H7 (cell line): ENCODE measurements at places on chromosomes 5 and 9.

GRCh38 chr9:106796771-106797170 lies 66.2 kb upstream of the ZNF462 start:
- DNase-seq: no peak

GRCh38 chr5:125558466-125558865 lies 812.0 kb upstream of the ZNF608 start:
- DNase-seq: no peak

- DNase-seq: peak; percentile 100
These were observed at the start of gene GFPT2 for GRCh38 chr5:180353048-180353979. Gene GFPT2 (minus strand): TSS chr5:180353336. CDS start chr5:180353217, 119 bp downstream.

GRCh38 chr5:43007246-43007910 lies 32.7 kb downstream of the ANXA2R start:
- peak; percentile 78 for DNase-seq

DNA sequence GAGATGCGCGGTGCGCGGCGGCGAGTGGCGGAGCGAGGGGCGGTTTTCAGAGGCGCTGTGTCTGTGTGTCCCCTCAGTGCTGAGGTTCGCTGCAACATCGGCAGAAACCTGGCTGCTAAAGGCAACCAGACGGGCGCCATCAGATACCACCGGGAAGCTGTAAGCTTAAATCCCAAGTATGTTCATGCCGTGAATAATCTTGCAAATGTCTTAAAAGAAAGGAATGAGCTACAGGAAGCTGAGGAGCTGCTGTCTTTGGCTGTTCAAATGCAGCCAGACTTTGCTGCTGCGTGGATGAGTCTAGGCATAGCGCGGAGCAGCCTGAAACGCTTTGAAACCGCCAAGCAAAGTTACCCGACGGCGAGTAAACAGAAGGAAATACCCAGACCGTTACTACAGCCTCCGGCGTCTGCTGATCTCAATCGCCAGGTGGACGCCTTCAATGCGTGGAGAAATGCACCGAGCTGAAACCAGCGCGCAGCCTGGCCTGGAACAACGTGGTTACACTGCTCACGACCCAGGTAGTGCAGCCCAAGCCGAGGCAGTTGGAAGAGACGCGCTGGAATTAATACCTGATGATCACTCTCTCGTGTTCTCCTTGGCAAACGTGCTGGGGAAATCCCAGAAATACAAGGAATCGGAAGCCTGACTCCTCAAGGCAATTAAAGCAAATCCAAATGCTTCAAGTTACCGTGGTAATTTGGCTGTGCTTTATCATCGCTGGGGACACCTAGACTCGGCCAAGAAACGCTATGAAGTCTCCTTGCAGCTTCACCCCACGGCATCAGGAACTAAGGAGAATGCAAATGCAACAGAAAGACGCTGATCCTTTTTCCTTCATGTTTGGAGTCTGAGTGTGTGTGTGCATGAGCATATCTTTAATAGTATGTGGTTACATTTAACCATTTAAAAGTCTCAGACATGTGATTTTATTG lies 15.9 kb downstream of the OR2V1 start:
- peak; percentile 74 for DNase-seq

DNA sequence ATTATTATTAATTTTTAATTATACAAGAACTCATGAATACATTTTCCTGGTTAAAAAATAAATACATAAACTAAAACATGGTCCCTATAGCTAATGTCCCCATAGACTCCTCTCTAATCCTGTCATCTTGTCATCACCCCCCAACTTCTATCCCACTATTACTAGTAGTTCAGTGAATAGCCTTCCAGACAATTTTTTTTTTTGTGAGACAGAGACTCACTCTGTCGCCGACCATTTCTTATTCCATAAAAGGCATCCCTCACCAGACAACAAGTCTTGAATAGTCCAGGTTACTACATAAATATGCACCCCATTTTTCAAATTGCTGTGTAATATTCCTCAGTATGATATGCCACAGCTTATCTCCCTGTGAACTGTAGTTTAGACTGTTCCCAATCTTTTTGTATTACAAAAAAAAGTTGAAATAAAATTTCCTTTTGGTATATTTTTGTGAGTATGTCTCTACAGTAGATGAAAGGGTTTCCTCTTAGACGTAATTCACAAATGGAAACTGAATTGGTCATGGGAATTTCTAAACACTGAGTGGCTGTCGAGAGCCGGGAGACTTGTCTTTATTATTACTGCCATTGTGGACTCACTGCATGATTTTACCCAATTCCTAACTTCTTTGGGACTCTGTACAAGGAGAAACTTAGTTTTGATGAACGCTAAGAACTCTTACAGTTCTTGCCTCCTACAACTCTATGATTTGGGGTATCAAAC lies 6.4 kb upstream of the ABLIM3 start:
- DNase-seq: no peak

- no peak for DNase-seq
These were observed 15.1 kb downstream of the GRAMD2B start for GRCh38 chr5:126438267-126438666.

GRCh38 chr5:107248066-107248695 lies 422.6 kb downstream of the EFNA5 start:
- peak; percentile 48 for DNase-seq

DNA sequence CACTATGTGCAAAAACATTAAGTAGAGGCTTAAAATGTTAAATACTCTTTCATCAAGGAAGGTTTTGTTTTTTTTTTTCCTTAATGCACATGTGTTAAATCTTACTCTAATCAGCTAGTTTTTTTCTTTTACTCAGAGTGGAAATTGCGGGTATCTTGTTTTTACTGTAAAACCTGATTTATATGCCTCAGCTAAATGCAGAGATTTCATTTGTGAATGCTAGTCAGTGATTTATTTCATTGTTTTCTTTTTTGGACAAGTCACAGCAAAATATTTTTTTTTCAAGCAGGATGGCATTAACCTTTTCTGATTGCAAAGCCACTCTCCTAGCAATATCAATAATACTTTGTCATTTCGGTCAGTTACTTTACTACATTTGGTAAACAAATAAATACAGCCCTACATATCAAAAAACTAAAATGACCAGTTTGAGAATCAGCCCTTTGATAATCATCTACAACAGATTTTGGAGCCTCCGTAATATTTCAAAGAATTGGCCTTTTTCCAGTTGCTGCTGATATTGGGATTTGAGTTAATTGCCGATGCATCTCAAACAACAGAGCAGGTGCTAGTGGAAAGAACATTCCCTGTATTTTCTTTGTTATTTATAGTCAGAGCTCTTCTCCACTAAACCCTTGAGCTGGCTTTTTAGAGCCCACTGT lies 579.2 kb upstream of the ZNF608 start:
- DNase-seq: no peak

DNA sequence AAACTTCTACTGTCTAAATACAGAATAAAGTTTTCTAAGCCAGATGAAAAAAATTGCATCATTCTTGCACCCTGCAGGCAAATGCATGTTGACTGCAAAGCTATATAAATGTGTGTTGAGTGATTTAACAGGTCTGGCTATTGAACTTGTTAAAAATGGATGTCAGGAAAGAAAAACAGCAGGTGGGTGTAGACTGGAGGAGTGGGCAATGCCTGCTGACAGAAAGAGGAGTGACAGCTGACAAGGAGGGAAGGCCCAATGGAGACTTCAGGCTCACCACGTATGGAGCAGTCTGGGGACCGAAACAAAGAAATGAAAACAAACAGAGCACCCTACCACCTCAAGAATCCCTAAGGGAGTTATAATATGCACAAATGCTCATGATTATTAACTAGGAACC lies 127.8 kb downstream of the GRIA1 start:
- DNase-seq: no peak
